Pancreas (tissue), 10 donors: ENCODE measurements at places on chromosomes 3 and 15. TPM values are rescaled to one million over a fixed set of nuclear protein-coding genes. Genes with fewer than 3 reads are reported as not detected.

DNA sequence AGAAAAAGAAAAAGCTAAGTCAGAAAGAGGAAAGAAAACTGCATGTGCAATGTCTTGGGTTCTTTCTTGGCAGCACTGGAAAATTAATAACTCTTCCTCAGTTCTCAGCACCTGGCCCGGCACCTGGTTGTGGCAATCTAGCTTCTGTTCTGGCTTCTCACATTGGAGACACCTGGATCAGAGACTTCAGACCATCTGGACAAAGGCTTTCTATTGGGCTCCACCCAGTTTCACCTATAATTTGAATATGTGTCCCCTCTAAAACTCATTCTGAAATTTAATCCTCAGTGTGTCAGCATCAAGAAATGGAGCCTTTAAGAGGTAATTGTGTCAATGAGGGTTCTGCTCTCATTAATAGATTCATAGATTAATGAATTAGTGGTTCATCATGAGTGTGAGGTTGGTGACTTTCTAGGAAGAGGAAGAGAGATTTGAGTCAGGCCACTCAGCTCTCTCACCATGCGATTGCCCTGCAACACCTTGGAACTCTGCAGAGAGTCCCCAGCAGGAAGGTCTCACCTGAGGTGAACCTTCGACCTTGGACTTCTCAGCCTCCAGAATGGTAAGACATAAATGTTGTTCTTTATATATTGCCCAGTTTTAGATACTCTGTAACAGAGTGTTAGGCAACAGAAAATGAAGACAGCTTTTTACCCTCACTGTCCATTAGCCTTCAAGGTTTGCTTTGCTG is 679.9 kb downstream of the NTRK3 start:
- no peaks in the 10 kb centered on the region for H3K27me3 ChIP-seq
- no peaks in the 10 kb centered on the region for H3K36me3 ChIP-seq
- H3K4me3 ChIP-seq: no peak overlapping the region
- no peak overlapping the region for H3K27ac ChIP-seq

GRCh38 chr3:170352936-170353335 is 4.6 kb upstream of the SKIL start:
- no peaks in the 10 kb centered on the region for H3K36me3 ChIP-seq
- H3K27ac ChIP-seq: no peak overlapping the region
- no peaks in the 10 kb centered on the region for H3K27me3 ChIP-seq

DNA sequence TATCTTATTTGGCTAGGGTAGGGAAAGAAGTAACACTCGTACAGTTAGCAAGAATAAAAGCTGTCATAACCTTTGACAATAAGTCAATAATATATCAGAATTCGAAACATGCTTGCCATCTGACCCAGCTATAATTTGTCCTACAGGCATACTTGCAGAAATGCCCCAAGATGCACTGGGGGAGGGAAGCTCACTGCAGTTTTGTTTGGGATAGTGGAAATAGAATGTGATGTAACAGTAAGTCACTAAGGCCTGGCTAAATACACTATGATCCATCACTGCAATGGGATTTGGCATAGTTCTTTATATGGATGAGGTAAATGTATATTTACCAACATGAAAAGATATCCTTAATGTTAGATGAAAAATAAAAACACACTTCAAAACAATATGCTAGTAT is 25.5 kb upstream of the TMOD3 start:
- no peaks in the 10 kb centered on the region for H3K27me3 ChIP-seq
- DNase-seq: no peak
- H3K36me3 ChIP-seq: no peaks in the 10 kb centered on the region
- no peak overlapping the region for H3K27ac ChIP-seq
- H3K4me3 ChIP-seq: no peak overlapping the region

GRCh38 chr3:156820692-156821080 is 5.5 kb upstream of the LEKR1 start:
- H3K4me3 ChIP-seq: no peak overlapping the region
- H3K27ac ChIP-seq: no peak overlapping the region
- H3K36me3 ChIP-seq: no peaks in the 10 kb centered on the region
- H3K4me1 ChIP-seq: peaks cover 16% of the 10 kb centered on the region

CTXN2 gene
- not detected for total RNA-seq

DNA sequence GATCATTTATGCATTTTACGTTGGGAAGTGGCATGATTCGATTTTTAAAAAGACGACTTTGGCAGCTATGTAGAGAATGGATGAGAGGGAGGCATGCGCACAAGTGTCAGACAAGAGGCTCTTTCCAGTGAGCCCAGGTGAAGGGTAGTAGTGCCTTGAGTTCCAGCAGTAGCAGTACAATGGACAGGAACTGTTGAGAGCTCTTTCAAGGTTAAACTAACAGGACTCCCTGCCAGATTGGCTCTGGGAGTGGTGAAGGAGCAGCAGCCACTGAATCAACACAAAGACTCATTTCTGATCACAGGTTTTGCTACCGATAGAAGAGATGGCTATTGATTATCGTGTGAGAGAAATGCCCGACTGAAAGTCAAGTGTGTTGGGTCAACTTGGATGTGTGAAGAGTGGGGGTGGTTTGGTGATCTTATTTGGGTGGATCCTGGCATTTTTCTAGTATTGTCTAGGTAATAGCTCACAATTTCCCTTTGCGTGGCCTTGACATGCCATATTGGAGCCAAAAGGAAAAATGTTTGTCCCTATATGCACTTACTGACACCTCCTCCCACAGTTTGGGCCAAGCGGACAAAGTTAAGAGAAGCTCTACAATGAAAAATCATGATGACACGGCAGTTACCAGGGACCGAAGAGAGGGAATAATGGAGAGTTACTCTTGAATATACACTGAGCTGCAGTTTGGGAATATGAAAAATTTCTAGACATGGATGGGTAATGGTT is 81.6 kb upstream of the MDFIC2 start:
- H3K27me3 ChIP-seq: no peaks in the 10 kb centered on the region
- H3K4me1 ChIP-seq: no peaks in the 10 kb centered on the region
- no peaks in the 10 kb centered on the region for H3K36me3 ChIP-seq

- no peaks in the 10 kb centered on the region for H3K4me1 ChIP-seq
- H3K27ac ChIP-seq: no peak overlapping the region
- H3K27me3 ChIP-seq: no peaks in the 10 kb centered on the region
- no peak for DNase-seq
Measured at GRCh38 chr3:168888781-168889180, 774.7 kb downstream of the MECOM start.

- no peaks in the 10 kb centered on the region for H3K27me3 ChIP-seq
- no peak for DNase-seq
- H3K36me3 ChIP-seq: no peaks in the 10 kb centered on the region
Measured at GRCh38 chr3:129061888-129062834, 1.6 kb downstream of the GP9 start.

- no peak overlapping the region for H3K27ac ChIP-seq
- H3K4me1 ChIP-seq: no peaks in the 10 kb centered on the region
- no peaks in the 10 kb centered on the region for H3K36me3 ChIP-seq
- no peaks in the 10 kb centered on the region for H3K27me3 ChIP-seq
Measured at GRCh38 chr3:18747383-18747782, 322.2 kb upstream of the SATB1 start.

RHCG gene
- 0.40 TPM for total RNA-seq

GRCh38 chr15:46622851-46623250 is 988.0 kb downstream of the SQOR start:
- H3K4me1 ChIP-seq: no peaks in the 10 kb centered on the region
- H3K27me3 ChIP-seq: no peaks in the 10 kb centered on the region
- no peaks in the 10 kb centered on the region for H3K36me3 ChIP-seq
- H3K4me3 ChIP-seq: no peak overlapping the region
- H3K27ac ChIP-seq: no peak overlapping the region

- H3K4me3 ChIP-seq: no peak overlapping the region
- H3K36me3 ChIP-seq: no peaks in the 10 kb centered on the region
- DNase-seq: no peak
- no peak overlapping the region for H3K27ac ChIP-seq
- no peaks in the 10 kb centered on the region for H3K27me3 ChIP-seq
Measured at GRCh38 chr3:21991061-21991460, 240.1 kb upstream of the ZNF385D start.

CALML4 gene
- 6.4 TPM for total RNA-seq

DNA sequence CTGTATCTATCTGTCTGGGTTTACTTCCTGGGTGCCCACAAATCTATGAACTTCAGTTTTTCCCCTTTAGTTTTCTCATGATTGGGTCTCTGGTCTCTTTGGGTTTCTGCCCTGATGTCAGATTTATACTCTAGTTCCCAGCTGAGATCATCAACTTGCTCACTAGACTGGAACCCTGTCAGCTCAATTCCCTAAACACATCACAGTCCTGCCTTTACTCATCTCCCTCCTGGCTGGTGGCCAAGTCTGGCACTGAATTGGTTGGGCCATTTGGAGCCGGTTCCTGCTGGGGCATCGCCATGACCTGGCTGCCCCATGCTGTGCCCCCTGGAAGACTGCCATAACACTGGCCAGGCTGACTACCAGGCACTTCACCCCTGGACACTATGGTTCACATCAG is 345.3 kb downstream of the CHST2 start:
- H3K27ac ChIP-seq: no peak overlapping the region
- H3K36me3 ChIP-seq: no peaks in the 10 kb centered on the region
- DNase-seq: no peak
- H3K4me3 ChIP-seq: no peak overlapping the region
- H3K27me3 ChIP-seq: no peaks in the 10 kb centered on the region

DNA sequence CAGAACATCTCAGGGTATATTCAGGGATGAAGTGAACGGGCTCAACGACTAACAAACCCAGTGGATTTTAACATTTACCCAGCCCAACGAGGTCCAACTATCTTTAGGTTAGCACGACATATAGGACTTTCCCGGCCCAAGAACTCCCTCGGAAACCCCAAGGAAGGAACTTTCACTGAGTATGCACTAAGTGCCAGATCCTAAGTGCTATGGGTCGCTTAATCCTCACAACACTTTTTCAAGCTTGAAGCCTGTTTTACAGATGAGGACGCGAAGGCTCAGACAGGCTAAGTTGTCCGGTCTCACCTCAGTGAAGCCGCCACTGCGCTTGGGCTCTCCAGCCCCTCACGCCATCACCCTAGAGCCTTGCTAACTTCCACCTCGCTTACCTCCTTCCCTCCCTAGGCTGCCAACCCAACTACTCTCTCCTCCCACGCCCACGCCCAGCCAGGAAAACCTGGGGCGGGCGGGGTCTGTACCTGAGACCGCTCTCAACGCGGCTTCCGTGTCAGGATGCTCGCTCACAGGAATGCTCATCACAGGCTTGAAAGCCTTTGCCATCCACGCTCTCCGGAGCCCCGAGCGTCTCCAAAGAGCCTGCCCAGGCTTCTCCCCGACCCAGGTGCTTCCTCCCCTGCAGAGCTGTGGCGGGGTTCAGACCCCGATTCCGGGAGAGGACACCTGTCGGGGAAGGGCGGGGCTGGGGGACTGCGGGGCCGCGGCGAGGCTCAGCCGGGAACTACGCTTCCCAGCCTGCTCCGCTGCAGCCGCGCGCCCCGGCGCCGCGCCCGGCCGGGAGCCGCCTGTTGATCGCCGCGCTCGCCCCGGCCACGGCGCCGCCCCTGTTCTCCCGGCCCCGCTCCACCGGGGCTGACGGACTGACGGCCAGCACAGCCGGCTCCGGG is at the start of gene TMOD2:
TSS of gene TMOD2 (plus strand) at position 806 of the 905 bp plus-strand sequence. CDS start 14,845 bp downstream, outside the sequence.
- no peak within 1 kb of the TSS for H3K27ac ChIP-seq
- no peaks in the 10 kb centered on the region for H3K27me3 ChIP-seq
- peak; percentile 80 for DNase-seq
- H3K4me3 ChIP-seq: peak within 1 kb of the TSS; percentile 77
- no peaks in the 10 kb centered on the region for H3K36me3 ChIP-seq
- peaks cover 4% of the 10 kb centered on the region for H3K4me1 ChIP-seq

PLS1 gene
- 7.6 TPM for total RNA-seq

DNA sequence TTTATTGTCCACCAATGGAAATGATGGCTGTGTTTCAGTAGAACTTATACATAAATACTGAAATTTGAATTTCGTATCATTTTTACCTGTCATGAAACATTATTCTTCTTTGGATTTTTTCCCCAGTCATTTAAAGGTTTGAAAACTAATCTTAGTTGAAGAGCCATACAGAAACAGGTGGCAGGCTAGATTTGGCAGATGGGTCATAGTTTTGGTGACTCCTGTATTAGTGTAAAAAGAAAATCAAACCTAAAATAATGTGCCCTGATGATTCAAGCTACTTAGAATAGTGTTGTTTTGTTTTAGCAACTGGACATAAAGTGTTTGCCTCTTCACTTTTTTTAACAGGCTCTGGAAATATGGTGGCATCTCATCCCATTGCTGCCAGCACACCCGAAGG is 68.9 kb downstream of the SIDT1 start:
- H3K4me3 ChIP-seq: no peak overlapping the region
- H3K27me3 ChIP-seq: no peaks in the 10 kb centered on the region
- no peaks in the 10 kb centered on the region for H3K4me1 ChIP-seq
- no peak overlapping the region for H3K27ac ChIP-seq
- DNase-seq: no peak

GRCh38 chr3:13544293-13544831 is 4.6 kb upstream of the FBLN2 start:
- no peaks in the 10 kb centered on the region for H3K27me3 ChIP-seq
- H3K4me3 ChIP-seq: no peak overlapping the region
- H3K4me1 ChIP-seq: no peaks in the 10 kb centered on the region
- no peak for DNase-seq
- no peak overlapping the region for H3K27ac ChIP-seq

DNA sequence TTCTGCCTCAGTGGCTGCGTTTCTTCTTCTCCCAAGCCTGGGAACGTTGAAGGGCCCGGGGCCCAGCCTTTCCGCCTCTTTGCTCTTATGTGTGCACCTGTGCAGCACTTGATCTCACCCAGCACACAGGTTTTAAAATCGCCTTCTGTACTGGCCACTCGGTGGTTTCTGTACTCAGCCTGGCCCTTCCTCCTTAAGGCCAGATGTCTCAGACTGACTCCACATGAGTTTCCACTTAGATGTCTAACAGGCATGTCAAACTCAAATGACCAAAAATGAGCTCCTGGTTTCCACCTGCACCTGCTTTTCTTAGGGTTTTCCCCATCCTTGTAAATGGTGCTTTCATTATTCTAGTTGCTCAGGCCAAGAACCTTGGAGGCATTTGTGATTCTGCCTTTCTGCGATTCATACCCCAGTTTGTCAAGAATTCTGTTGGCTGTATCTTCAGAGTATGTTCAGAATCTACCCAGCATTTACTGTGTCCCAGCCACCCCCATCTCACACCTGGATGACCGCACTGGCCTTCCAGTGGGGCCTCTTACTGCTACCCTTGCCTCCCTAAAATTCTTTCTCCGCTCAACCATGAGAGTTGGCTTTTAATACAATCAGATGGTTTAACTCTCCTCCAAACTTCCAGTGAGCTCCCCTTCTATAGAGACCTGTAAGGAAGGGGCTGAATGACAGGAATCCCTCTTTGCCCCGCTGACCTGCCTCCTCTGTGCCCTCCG is 2.2 kb upstream of the TRAK1 start:
- H3K27ac ChIP-seq: no peak overlapping the region
- DNase-seq: no peak
- H3K4me3 ChIP-seq: no peak overlapping the region
- H3K4me1 ChIP-seq: no peaks in the 10 kb centered on the region
- H3K36me3 ChIP-seq: no peaks in the 10 kb centered on the region

DNA sequence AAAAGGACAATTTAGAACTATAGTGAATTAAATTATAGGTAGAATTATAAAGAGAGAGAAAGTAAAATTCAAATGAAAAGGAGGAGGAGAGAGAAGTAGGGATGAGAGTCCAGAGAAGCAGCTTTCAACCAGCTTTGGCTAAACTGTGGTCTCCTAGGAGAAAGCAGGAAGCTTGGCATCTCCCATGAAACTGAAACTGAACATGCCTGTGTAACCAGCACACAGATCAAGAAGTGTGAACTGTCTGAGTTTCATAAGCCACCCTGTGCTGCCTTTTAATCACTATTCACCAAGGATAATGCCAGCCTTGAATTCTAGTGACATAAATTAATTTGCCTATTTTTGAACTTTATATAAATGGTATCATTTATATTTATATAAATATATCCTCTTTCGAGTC is 128.5 kb downstream of the MYRIP start:
- no peak overlapping the region for H3K27ac ChIP-seq
- H3K36me3 ChIP-seq: no peaks in the 10 kb centered on the region
- H3K4me3 ChIP-seq: no peak overlapping the region
- no peak for DNase-seq

COX5A gene
- total RNA-seq: 82.5 TPM

LTF gene
- 17.0 TPM for total RNA-seq
